ENCODE measurements at places on chromosomes 16 and 17.

DNA sequence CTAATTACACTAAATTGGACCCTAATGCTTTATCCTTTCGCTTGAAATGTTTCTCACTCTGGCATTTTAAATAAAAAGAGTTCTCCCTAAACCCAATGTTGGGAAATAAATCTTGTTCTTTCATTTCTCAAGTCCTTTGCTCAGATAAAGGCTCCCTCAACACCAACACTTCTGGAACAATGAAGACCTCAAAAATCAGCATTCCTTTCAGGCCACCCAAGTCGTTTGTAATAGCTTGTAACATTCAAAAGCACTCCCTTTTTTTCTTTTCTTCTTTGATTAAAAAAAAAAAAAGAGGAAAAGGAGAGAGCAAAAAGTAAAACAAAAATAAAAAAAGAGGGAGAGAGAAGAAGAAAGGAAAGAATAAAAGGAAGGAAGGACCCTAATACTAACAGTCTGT is 23.3 kb upstream of the FOXJ1 start:
- no peak for DNase-seq

- no peak for DNase-seq
These were observed 996 bp upstream of the KCNJ12 start for GRCh38 chr17:21375162-21375560.

DNA sequence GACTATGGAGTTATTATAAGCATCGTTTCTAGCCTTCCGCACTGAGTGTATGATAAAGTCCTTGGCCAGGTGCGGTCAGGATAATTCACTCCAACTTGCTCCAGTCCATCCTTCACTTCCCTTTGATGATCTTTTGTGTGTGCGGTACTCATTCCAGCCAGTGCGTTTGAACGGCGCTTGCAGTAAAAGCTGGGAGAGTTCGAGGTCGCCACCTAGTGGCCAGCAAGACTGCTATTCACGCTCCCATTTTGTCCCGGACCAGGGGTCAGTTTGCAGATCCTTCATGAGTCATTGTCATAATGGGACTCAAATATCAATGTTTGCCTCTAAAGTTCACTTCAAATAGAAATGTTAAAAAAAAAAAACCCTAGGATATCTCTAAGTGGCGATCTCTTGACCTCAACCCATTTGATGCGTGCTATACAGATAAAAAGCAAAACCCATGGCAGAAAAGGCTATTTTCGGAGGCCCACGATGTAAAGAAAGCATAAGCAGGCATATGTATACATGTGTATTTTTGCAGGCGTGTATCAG is 417.1 kb downstream of the TMEM114 start:
- DNase-seq: peak; percentile 76

DNA sequence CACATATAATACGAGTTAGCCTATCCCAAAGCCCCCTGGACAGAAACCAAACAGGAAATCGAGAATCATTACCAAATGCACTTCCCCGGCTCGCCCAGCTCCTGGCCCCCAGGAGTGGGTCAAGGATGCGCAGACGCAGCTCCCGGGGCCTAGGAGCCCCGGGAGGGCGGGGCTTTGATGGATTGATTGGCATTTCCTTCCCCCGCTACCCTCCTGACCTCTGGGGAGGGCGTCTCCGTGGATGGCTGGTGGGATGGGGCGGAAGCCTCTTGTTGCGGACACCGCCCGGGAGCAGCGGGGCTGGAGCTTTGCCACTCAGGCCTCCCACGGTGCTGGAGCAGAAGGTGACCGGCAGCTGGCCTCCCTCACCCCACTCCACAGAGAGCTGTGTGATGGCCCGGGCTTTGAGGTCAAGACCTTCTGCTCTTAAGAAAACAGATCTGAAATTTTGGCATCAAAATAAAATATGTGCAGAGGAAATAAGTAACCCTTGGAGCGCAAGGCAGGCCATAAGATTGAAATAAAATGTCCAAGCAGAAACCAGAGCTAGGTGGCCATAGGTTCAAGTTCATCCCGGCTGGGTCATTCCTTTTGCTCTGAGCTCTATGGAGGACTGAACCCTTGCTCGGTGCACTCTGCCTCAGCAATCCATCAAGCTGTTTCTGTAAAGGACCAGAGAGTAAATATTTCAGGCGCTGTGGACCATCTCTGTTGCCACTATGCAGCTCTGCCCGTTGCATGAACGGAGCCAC is 262.3 kb downstream of the SOX9 start:
- DNase-seq: no peak

- DNase-seq: peak; percentile 54
These were observed 509 bp upstream of the ATAD5 start for GRCh38 chr17:30831257-30831656.

GRCh38 chr17:35752471-35752870 is 568 bp downstream of the GAS2L2 start:
- DNase-seq: no peak

GRCh38 chr16:84048270-84048669 is 5.7 kb upstream of the SLC38A8 start:
- DNase-seq: no peak

DNA sequence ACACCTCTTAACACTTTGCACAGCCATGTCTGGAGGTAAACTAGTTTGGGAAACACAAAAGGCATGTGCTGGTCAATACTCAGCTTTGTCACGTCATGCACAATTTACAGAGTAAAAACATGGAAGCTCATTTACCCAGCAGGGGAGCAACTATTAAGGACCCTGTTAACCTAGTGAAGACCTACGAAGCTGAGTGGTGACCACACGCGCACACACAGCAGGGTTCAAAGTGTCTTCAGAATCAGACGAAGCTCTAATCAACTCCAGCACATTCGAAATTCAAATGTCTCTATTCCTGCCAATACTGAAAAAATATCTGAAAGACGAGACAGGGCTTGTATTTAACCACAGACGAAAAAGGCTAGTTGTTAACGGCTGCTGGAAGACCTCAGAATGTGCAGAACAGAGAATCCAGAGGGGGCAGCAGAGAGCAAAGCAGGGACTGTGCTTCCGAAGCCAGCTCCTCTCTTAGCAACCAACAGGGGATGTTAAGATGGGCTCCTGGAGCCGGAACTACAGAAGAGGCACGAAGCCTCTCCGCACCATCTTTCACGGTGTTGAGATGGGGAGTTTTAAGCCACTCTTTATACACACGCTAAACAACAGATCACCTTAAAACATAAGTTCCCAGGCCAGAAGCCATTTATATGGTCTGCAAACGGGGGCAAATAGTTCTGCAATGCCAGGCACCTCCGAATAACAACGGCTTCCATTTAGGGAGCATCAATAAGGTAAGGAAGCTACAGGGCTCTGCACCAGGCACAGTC is 45.7 kb downstream of the CMTM4 start:
- peak; percentile 85 for DNase-seq

GRCh38 chr17:10172241-10172741 is 26.1 kb downstream of the GAS7 start:
- DNase-seq: peak; percentile 61

DNA sequence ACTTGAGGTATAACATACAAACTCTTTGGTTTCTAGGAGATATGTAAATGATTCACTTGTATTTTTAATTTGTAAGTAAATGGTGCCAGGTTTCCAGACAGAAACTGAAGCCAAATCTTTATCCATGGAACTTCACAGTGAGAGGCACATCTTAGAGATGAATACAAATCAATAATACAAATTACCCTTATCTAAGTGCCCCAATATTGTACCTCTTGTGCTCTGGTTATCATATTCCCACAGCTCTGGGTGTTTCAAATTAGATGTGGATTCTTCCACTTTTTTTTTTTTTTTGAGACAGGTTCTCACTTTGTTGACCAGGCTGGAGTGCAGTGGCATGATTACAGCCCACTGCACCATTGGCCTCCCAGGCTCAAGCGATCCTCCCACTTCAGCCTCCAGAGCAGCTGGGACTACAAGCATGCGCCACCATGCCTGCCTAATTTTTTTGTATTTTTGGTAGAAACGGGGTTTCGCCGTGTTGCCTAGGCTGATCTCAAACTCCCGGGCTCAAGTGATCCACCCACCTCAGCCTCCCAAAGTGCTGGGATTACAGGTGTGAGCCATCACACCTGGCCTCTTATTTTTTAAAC is 38.0 kb upstream of the DHX40 start:
- peak; percentile 18 for DNase-seq

DNA sequence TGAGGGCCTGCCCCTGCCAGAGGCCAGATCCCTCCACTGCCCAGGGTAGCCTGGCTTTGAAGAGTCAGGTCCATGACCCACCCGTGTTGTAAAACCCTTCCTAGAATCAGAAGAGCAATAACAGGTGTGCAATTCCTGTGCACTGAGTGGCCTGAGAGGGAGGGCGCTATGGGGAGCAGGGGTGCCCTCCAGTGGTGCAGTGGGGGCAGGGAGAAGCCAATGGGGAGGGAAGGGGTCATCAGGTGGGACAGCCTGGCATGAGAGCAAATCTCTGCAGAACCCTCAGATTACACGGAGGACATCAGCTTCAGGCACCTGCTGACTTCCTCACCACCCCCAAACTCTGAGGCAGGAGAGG is 72.9 kb upstream of the ZNF469 start:
- DNase-seq: no peak

- no peak for DNase-seq
These were observed 2.6 kb upstream of the RASD1 start for GRCh38 chr17:17498606-17499301.

DNA sequence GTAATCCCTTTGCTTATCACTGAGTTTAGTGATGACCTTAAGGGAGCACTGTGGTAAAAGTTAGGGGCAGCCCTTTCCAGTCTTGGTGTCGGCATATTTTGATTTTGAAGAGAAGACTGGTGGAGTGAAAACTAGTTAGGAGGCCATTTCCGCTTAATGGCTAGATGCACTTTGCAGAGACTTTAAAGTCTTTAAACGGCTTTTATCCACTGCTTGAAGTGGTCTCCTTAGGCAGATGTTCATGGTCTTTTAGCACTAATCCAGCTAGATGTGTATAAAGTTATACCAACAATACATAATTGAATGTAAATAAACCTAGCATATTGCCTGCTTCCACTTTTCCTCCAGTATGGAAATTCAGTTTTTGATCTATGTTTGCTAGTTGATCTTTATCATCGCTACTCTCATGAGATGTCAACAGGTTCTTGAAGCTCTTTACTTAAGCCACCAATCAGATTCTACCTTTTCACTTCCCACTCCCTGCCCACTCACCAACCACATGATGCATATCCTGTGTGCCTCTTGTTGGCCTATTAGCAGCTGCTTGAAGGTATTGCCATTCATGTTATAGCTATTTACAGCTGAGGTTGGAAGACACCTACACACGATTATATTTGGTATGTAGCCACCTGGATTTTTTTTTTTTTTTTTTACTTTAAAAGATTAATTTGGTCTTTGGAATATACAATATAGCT is 132.0 kb downstream of the NLK start:
- peak; percentile 26 for DNase-seq

DNA sequence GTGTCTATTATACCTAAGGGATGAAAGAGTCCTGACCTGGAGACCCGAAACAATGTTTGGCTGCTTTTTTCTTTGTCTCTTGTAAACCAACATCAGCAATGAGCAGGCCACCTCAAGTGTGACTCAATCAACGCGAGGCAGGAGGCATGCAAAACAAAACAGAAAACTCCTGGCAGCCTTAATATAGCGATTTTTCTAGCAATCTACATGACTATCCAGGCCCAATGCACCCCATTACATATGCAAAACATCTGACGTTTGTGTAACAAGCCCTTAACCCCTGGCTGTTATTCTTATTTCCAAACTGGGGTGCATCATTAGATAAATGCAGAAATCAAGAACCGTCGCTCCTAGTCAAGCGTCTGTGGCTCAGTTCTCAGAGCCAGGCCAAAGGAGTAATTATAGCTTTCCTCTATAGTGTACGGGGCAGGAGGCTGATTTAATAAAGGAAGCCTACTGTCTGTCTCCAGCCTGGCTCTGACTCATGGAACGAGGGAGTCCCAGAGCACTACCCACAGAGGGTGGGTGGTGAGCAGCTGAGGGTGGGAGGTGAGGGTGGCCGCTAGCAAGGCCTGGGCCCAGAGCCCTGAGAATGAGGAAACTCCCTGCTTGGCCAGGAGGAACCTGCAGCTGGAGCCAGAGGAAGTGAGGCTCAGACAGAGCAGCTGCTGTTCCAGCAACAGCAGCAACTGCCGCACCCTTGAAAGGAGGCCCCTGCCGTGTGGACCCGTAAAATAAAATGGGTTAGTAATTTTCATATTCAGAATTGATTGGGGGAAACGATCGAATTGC is 43.9 kb downstream of the CHD9 start:
- DNase-seq: peak; percentile 91

DNA sequence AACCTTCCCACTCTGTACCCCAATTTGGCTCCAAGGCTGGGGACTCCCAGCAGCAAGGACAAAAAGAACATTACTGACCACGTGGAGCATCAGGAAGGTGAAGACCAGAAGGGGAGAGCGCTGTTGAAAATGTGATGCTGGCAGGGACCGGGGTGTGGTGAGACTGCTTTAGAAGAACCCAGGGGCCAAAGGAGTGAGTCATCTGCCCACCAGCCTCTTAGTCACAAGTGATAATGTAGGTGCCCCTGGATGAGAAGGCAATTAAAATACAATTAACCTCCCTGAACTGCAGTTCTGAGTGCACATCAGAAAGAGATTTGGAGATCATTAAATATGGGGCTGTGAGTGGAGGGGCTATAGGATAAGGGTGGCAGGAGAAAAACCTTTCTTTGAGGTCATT is 366.6 kb upstream of the CCL2 start:
- DNase-seq: no peak

- DNase-seq: no peak
These were observed 10.4 kb upstream of the SOX9 start for GRCh38 chr17:72110231-72110941.

- DNase-seq: no peak
These were observed 9.5 kb downstream of the CYB5D2 start for GRCh38 chr17:4152471-4152870.

GRCh38 chr17:68697850-68698361 is 96.7 kb upstream of the FAM20A start:
- no peak for DNase-seq

GRCh38 chr17:81130385-81131361 is 34.6 kb upstream of the PVALEF start:
- DNase-seq: no peak

All from GM12865 (cell line).